ENCODE measurements at places on chromosomes 11 and 22.

DNA sequence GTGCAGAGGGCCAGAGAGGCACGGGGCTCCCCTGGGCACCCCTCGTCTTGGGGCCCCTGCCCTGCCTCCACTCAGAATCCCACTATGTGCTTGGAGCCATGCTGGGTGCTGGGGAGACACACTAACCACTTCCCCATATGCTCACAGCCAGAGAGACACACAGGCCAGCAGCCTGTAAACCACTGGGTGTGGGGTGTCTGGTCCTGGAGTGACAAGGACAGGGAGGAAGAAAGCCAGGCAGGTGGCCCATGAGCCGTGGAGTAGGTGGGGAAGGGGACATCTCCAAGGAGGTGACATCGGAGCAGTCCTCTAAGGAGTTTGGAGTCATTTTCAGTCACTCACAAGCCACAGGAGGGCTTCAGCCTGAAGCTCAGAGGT, 58.9 kb downstream of the CDKN1C start:
- DNase-seq, result no peak

DNA sequence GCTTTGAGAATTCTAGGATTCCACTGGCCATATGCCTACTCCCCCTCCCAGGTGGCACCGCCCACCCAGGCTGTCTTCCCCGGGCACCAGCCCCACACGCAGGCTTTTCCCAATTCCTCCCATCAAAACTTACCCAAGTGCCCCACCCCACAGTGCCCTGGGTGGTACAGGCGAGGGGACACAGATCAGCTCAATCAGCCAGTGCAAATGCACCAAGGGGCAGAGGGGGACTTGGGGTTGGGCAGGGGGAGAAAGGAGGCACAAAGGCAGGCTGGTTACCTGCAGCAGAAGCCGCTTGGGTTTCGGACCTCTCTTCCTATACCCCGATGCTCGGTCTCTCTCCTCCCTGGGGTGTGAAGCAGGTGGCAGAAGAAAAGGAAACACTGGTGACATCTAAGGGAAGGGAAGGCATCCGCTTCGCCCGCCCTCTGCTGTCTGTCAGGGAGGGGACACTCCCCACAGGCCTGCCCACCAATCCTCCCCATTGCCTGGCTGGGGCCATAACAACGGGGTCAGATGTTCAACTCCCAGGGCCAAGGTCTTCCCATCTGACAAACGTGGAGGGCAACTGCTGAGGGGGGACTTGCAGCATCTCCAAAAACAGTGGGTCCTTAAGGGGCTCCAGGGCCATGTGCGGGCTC, 14.0 kb downstream of the CBX7 start:
- DNase-seq, result no peak

- no peak for DNase-seq
Observed at GRCh38 chr22:44677353-44677840, 24.6 kb upstream of the PRR5 start.

GRCh38 chr11:46485856-46486443, 94.4 kb upstream of the CHRM4 start:
- DNase-seq, result no peak

- no peak for DNase-seq
Observed at GRCh38 chr11:44007481-44008087, 40.2 kb upstream of the ACCSL start.

- no peak for DNase-seq
Observed at GRCh38 chr11:126400019-126400418, 44.5 kb downstream of the ST3GAL4 start.

DNA sequence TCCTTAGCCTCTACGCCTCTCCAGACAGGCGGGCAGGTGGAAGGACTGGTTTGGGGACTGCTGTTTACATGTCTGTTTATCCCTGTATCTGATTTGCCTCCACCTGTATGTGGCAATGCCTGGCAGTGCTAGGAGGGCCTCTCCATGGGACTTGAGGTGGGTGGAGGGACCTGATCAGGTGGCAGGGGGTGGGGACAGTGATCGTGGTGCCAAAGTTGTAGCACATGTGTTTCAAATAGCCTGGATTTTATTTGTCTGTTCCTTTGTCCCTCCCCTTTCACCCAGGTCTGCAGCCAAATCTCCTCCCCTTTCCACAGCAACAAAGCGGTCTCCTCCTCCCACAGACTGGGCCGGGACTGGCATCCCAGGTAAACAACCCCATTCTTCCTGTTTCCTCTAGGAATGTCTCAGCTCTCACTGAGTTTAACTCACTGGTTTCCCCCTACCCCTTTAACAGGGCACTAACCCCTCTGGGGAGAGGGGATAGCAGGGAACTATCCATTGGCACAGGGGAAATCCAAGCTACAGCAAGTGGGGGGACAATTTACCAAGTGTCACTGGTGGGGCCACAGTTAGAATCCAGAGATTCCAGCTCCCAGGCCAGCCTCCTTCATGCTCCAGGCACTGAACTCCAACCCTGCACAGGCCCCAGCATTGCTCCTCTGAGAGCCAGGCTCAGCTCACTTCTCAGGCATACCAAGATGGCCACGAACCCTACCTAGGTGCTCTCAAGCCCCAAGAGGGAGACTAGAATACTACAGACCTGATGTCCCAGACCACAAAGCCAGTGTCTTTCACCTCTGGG, 22.9 kb upstream of the TLCD5 start:
- DNase-seq, result no peak

DNA sequence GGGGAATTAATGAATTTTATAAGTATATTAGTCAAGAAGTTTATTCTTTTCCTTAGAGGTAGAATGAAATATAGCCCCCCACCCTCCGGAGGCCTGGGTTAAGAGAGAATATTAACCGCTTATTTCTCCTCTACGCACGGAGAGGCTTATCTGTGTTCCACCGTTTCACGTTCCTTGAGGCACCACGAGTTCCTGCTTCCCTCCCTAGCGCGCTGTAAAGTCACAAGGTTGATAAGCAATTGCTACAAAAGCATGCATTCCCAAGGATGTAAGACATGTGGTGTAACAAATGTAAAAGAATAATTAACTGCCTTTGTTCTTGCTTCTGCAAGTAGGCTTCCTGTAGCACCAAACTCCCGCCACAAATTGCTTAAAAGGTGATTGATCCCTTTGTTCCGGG, 1.5 kb upstream of the ANKRD42 start:
- DNase-seq, result no peak

DNA sequence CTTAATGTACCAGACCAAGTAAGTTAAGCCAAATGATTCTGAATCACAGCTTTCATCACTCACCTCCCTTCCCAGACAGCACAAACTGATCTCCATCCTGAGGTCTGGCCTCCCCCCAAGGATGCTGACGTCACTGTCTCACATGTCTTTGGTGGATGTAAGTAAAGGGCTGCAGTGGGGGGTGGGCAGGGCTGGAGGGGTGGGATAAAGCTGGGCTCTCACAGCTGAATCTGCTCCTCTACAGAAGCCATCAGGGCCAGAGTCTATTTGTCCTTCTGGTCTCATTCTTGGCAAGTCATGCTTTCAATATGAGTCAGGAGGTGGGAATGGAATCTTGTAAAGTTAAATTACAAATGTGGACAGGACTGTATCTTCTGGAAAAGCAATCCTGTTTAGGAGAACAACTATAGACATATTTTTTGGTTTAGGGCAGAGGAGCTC, 32.7 kb downstream of the P4HA3 start:
- peak; percentile 100 for DNase-seq

GRCh38 chr22:24421428-24421931, 5.9 kb upstream of the ADORA2A start:
- DNase-seq, result no peak

DNA sequence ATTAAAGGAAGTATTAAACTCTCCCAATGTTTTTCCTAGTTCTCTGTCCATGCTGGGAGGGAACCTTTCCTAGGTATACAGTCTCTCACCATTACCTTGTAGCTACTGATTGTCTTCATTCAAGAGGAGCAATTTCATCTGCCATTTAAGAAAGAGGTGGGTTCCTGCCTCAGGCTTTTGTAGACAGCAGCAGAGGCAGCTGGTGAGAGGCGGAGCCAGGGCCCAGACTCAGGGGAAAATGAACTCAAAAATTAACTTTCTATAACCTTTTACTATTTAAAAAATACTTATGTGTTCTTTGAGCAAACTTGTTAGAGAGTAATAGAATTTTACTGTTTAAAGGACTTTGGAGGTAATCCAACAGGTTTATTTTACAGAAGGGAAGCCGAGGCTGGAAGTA, 133.0 kb downstream of the SNX19 start:
- no peak for DNase-seq

Measured in fibroblast of skin of scalp (primary cell).